Activated CD8-positive, alpha-beta memory T cell treated with anti-CD3 and anti-CD28 coated beads for 4 hours (primary cell): ENCODE measurements at places on chromosomes 5 and 9.

DNA sequence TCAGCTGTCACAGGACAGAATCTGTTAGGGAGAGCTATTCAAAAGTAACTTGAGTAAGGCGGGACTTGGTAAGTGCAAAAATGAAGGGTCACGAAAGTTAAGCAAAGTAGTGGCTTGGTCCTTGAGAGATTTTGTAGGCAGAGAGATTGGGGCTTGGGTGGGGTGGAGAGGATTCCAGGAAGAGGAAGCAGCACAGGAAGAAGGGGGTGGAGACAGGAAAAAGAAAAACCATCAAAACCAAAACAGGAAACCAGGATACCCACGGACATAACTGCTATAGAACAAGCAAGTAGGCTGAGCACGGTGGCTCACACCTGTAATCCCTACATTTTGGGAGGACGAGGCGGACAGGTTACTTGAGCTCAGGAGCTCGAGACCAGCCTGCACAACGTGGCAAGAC lies 3.7 kb downstream of the ROPN1L start:
- DNase-seq = no peak

DNA sequence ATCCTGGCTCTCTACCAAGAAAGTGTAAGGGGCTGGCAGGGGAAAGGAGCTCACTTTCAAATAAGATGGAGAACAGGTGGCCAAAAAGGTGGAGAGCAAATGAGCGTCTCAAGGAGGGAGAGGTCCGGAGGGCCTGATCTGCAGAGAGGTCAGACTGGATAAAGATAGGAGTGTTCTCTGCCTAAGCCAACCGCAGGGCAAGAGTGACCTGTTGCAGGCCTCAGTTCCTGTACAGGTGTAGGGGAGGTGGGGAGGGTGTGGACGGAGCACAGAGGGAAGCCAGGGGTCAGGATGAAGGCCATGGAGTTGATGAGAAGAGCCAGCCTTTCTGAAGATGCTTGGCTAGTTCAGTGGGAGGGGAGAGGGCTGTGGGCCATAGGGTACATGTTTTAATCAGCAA lies 239.7 kb downstream of the HSPA4 start:
- no peak for DNase-seq

- DNase-seq = no peak
Observed at GRCh38 chr5:172549696-172550095, 91.4 kb upstream of the NEURL1B start.

GRCh38 chr5:122312591-122313406 lies 762 bp downstream of the SNCAIP start:
- no peak for DNase-seq

GRCh38 chr9:119020284-119020683 lies 349.0 kb downstream of the BRINP1 start:
- DNase-seq = no peak

GRCh38 chr5:159263569-159263905 lies 447 bp downstream of the UBLCP1 start:
- no peak for DNase-seq

- no peak for DNase-seq
Observed at GRCh38 chr9:92726971-92727715, 37.5 kb downstream of the BICD2 start.

GRCh38 chr5:147857302-147858129 lies 21.0 kb upstream of the SCGB3A2 start:
- DNase-seq = no peak

- DNase-seq = no peak
Observed at GRCh38 chr9:136287960-136288753, 15.7 kb downstream of the CCDC187 start.

DNA sequence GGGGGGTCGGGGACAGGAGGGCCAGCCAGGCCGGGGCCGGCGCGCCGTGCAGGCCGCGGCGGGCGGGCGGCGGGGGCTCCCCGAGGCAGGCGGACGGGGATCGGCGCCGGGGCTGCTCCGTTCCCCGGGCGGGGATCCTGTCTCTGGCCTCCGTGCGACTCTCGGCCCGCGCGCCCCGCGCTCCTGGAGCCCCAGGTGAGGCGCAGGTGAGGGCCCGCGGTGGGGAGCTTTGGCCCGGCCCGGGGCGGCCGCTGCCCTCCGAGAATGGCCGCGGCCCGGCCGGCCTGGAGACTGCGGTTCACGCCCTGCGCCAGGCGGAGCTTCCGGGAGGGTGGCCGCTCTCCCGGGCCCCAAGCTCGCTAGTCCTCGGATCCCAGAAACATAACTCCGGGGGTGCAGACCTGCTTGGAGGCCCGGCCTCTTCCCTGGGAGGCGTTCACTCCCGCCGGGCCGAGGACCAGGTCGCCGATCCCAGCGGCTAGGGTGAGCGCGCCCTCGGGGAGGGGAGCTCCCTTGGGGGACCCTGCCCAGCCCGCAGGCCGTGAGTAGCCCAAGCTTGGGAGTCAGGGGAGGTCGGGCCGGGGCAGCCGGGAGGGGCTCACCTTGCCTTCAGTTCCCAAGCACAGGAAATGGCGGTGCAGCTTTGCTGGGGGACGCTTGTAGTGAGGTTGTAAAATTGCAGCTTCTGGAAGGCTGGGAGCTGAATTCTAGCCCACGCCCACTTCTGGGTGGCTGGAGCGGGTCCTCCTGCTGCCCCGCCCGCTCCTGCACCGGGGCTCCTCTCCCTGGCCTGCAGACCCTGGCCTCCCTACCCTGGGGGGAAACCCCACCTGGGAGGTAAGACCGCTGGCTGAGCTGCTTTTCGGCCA lies 723 bp downstream of the PPP1R26 start:
- no peak for DNase-seq

GRCh38 chr5:31250201-31250600 lies 56.7 kb downstream of the CDH6 start:
- DNase-seq = no peak

GRCh38 chr9:12735665-12736064 lies 39.2 kb upstream of the LURAP1L start:
- no peak for DNase-seq

DNA sequence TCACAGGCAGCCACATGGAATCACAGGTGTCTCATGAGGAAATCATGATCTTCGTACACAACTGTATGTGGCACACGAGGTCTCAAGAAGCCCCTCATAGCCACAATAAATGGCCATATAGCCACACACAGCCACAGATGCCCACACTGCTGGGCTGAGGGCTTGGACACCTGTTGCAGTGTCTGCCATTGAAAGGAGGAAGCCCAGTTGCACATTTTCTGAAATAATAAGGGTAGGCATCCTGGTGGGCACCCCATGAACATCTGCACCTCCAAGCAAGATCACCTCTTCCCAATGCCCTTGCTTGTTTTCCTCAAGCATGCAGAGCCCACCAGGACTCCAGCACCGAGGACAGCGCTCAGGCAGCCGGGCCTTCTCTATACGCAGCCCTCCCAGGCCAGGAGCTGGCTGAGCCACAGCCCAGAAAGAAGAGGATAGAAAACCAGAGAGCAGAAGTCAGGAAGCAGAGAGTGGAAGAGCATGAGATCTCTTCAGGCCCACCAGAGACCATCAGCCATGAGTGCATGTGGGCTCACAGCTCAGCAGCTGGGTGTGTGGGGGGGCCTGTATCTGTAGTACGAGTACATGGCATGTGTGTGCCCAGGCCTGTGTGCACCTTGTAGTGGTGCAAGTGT lies 1.0 kb upstream of the ACSL6 start:
- DNase-seq = no peak

DNA sequence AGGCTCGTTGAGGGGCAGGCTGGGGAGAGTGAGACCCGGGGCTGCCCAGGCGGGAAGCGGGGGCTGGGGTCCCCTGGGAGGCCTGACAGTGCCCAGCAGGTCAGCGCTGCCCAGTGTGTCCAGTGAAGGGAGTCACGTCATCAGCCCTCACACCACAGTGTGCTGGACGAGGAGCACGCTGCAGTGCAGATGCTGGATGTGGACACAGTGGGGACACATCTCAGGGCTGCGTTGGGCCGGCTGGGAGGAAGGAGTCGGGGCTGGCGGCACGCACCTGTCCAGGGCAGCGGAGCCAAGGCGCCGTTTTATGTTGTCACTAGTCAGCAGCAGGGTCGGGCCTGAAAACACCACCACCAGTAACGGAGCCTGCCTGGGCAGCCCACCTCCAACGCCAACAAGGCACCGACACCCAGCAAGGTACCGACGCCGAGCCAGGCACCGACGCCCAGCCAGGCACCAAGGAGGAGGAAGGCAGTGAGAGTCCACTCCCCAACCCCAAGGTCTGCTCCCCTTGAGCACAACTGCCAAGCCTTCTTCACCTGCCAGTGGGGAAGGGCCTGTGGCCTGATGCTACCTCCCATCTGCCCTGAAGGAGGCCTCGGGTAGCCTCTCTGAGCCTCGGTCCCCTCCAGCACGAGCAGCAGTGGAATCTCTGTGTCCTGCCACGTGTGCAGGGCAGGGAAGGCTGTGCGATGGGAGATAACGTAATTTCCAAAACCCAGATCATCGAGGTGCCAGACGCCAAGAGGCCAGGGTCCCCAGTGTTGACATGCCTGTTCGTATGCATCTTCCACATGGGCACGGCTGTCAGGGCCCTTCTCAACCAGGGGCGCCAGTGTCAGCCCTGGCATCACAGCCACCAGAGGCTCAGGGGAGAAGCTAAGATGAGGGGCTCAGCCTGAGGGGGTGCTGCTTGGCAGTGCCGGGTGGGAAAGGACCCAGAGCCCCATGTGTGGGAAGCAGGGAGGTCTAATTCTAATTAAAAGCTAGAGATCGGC lies 21.9 kb upstream of the NSMF start:
- DNase-seq = no peak

DNA sequence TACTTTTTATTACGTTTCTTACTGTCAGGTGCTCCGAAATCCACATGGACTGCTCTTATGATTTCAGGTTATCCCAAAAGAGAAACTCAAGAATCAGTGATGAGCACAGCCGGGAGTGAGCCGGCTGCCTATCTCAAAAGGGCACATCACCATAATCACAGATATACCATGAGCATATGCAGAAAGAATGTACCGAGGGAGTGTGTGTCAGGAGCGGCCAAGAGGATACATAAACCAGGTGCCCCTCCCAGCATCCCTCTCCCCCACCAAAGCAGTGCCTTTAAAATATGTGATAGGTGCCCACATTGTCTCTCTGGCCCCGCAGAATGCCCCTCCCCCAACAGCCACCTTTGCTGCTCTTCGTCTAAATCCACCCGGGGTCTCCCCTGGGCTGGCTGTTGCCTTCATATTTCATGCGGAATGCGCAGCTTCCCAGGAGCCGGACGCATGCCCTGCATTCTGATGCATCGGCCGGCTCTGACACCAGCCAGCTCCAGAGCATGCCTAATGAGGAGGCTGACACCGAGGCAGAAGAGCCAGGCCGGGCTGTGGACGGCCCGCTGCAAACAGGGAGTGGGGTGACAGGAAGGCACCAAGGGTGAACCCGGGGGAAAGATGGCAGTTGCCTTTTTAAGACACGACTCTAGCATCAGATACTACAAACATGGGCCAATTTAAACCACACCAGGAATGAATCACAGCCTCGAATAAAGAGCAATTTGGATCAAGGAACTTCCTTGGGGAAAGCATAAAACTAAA lies 652.3 kb downstream of the BNC2 start:
- no peak for DNase-seq

DNA sequence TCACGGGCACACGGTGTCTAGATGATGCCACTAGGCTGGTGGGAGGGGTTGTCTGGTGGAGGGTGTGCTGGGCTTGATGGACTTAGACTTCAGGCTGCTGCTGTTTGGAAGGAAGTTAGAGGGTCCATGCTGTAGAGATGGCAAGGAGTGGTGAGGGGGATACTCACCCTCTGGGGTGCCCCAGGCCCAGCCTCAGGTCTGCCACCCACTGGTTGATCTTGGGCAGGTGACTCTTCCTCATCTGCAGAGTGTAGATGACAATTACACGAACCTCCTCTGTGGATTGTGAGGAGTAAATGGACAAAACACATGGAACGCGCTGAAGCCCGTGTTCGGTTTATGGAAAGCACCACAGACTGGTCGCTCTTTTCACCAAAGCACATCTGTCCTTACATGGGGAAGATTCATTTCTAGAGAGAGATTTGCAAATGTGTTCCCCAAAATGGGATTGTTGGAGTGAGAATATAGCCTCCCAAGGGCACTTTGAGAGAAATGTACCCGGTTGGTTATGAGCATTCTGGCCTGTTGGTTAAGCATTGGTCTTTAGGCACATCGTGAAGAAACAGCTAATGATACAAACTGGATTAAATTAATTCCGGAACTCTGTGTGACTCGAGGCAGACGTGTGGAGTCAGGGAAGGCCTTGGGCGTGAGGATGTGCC lies 58.2 kb downstream of the ZNF618 start:
- DNase-seq = no peak

DNA sequence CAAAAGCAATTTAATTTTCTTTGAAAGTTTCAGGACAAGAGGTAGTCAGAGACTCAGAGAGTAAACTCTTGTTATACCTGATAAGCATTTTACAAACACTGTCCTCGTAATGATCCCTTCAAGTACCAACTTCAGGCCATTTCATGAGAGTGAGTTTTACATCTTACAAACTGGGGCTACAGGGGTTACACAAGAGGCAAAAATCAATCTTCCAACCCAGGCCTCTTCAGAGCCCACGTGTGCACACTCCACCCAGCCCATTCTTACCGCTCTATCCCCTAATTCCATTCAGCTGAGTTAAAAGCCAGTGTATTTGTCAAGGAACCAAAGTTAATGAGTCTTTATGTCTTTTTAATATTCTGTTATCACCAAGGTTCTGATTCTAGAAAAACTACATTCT lies 46.5 kb downstream of the PSMB7 start:
- no peak for DNase-seq
